ENCODE measurements at places on chromosomes 6 and 20. TPM values are rescaled to one million over a fixed set of nuclear protein-coding genes. Genes with fewer than 3 reads are reported as not detected.

The LHFPL5 gene
- total RNA-seq = 0.09 TPM

The HMGA1 gene
- total RNA-seq = 500 TPM

The ADAM33 gene
- not detected for total RNA-seq

The SLC22A1 gene
- total RNA-seq = 2.0 TPM

The ALDH8A1 gene
- total RNA-seq = 0.10 TPM

The C4B gene
- 0.78 TPM for total RNA-seq

The GNRH2 gene
- total RNA-seq = 0.23 TPM

The FAM83C gene
- 0.14 TPM for total RNA-seq

The PEDS1 gene
- total RNA-seq = 54.5 TPM

The EPM2A gene
- 2.8 TPM for total RNA-seq

The AVP gene
- not detected for total RNA-seq

The MICB gene
- total RNA-seq = 6.5 TPM

The KIF25 gene
- total RNA-seq = 0.03 TPM

The GRIK2 gene
- 0.36 TPM for total RNA-seq

The TMEM244 gene
- total RNA-seq = not detected

The TGM2 gene
- total RNA-seq = 542 TPM

The SNX21 gene
- 10.0 TPM for total RNA-seq

The FOXF2 gene
- total RNA-seq = 14.4 TPM

The C6orf58 gene
- total RNA-seq = not detected

The C6orf15 gene
- total RNA-seq = 0.09 TPM

The CLIC5 gene
- total RNA-seq = not detected

The C6orf132 gene
- total RNA-seq = 2.8 TPM

The MAPK13 gene
- total RNA-seq = 0.45 TPM

The GID8 gene
- total RNA-seq = 23.9 TPM

The RNF182 gene
- 3.1 TPM for total RNA-seq

The GJA10 gene
- total RNA-seq = not detected

The KHDRBS2 gene
- total RNA-seq = not detected

The DDX43 gene
- not detected for total RNA-seq

The HDGFL1 gene
- total RNA-seq = not detected

The OR12D3 gene
- not detected for total RNA-seq

The MLIP gene
- total RNA-seq = not detected

The TFAP2C gene
- total RNA-seq = 12.2 TPM

The OOEP gene
- not detected for total RNA-seq

The ANGPT4 gene
- 0.02 TPM for total RNA-seq

The TMEM14B gene
- total RNA-seq = 139 TPM

The C6orf52 gene
- 2.1 TPM for total RNA-seq

The EBF4 gene
- 2.7 TPM for total RNA-seq

The IL17A gene
- total RNA-seq = not detected

The COL10A1 gene
- total RNA-seq = not detected

The PNPLA1 gene
- total RNA-seq = not detected

The EYA4 gene
- total RNA-seq = 8.0 TPM

The ABHD16B gene
- total RNA-seq = not detected

The RSPH9 gene
- total RNA-seq = 0.32 TPM

The MAS1 gene
- total RNA-seq = not detected

The VGLL2 gene
- total RNA-seq = not detected

The TRIM15 gene
- not detected for total RNA-seq

The ENPP4 gene
- 0.23 TPM for total RNA-seq

The NFATC2 gene
- total RNA-seq = 8.4 TPM

The EPHA7 gene
- 0.15 TPM for total RNA-seq

The PRICKLE4 gene
- total RNA-seq = 1.2 TPM

The IYD gene
- not detected for total RNA-seq

The HSD17B8 gene
- 15.5 TPM for total RNA-seq

The ZSCAN16 gene
- 4.2 TPM for total RNA-seq

The HLA-DQB1 gene
- not detected for total RNA-seq

The LTV1 gene
- 41.4 TPM for total RNA-seq

The SMOC2 gene
- not detected for total RNA-seq

The RSPO3 gene
- total RNA-seq = 66.8 TPM

The TMEM74B gene
- 3.9 TPM for total RNA-seq

Measured in A549 treated with Hydrocortisone at 1 μM for 4 hours (cell line).